ENCODE measurements at places on chromosomes 2 and 18.

GRCh38 chr2:25977768-25978167, 4.5 kb downstream of the KIF3C start:
- no peak for DNase-seq

DNA sequence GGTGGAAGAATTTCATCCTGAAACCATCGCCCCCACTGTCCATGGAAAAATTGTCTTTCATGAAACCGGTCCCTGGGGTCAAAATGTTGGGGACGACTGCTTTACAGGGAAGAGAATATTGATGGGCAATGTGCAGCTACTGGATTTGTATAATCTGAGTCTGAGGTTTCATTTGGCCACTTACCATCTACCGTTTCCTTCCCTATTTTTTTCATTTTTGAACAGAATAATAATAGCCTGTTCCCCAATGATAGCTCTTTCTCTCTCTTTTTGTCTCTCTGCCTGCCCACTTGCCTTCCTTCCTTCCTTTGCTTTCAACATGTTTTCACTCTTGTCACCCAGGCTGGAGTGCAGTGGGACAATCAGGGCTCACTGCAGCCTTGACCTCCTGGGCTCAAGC, 78.3 kb upstream of the TLK1 start:
- DNase-seq: no peak

GRCh38 chr2:169090133-169090820, 20.9 kb downstream of the DHRS9 start:
- DNase-seq: no peak

DNA sequence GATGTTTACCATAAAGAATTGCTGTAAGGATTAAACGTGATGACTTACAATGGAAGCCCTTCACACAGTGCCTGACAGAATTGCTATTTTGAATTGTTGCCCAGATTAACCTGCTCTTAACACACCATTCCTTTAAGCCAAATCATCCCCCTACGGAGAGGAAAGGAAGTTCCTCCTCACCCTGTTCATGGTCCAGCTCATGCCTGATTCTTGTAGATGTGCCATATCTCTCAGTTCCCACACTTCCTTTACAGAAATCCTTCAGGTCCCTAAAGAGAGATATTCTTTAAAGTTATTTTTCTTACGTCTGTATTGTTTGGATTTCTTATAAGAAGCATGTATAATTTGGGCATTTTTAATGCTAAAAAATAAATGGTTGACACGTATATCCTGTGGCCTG, 127.5 kb upstream of the DAPL1 start:
- no peak for DNase-seq

- DNase-seq: no peak
These were observed 80.8 kb downstream of the FMNL2 start for GRCh38 chr2:152415796-152416195.

DNA sequence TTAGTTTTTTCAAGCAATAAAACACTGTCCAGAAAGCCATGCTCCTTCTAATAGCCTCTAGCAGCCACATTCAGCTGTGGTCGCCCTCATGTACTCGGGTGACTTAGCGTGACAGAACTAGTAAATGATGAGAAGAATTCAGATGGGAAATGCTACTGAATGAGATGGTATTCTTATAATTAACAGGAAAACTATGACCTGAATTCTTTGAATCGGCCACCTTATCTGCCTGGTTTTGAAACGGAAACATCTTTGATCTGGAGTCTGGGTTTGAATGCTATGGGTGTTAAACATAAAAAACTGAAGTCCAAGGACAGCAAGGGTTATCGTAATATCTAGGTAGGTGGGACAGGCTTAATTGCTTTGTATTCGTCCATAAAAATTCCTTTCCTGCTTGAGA, 138.8 kb upstream of the DNMT3A start:
- no peak for DNase-seq

- no peak for DNase-seq
These were observed 10.0 kb upstream of the MTERF4 start for GRCh38 chr2:241112046-241112445.

DNA sequence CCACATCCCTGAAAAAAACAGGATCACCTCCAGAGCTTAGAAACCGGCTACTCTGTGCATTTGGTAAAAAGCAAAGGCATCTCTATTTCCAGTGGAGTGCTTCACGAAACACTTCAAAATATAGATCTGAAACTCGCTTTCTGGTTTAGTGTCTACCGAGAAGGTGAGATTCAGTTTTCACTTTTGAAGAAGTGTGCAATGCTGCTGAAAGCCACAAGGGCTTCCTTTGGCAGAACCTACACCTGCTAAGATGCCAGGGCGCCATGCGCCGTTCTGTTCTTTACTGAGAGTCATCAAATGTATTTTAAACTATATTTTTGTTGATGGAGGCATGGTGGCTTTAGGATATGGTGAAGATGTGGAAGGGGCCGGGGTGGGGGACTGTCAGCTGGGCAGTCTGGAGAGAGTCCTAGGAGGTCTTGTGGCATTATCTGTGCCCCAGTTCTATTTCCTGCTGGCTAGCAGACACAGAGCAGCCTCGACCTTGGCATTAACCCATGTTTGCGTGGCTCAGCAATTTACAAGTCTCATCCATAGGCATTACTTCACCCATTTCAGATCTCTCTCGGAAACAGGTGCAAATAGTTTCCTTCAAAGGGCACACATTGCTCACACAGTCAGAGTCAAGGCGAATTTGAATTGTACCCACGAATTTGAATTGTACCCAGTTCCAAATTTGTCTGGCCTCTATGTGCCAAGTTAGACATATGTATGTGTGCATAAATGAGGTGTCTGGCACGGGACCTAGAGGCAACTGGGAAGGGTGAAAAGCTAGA, 46.7 kb upstream of the KCNF1 start:
- DNase-seq: no peak

DNA sequence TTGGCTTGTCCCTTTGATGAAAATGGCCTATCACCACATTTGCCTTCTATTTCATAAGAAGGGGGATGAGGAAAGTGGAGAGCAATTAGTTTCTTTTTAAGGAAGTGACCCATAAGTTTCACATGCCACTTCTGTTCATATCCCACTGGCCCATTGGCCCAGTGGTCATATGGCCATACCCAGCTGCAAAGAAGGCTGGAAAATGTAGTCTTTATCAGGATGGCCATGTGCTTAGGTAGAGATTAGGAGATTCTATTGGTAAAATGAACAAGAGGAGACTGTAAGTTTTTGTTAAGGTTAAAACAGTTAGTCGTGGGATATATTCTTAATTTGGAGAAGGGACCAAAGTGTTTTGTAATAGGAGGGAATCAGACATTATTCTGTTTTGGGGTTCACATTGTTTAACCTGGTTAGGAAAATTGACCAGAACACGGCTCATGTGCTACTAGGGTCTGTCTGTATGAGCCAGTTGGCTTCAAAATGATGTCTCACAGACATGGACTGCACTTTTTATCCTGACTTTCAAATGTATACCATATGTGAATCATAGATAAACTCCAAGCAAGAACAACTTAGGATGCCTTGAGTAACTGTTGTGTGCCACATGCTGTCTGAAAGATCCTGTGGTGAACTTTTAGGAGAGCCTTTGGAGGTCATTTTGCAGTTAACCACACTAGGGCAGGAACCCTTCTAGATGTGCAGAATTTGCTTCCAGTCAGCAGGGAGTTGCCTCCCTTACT, 17.3 kb downstream of the PLCL1 start:
- DNase-seq: no peak

DNA sequence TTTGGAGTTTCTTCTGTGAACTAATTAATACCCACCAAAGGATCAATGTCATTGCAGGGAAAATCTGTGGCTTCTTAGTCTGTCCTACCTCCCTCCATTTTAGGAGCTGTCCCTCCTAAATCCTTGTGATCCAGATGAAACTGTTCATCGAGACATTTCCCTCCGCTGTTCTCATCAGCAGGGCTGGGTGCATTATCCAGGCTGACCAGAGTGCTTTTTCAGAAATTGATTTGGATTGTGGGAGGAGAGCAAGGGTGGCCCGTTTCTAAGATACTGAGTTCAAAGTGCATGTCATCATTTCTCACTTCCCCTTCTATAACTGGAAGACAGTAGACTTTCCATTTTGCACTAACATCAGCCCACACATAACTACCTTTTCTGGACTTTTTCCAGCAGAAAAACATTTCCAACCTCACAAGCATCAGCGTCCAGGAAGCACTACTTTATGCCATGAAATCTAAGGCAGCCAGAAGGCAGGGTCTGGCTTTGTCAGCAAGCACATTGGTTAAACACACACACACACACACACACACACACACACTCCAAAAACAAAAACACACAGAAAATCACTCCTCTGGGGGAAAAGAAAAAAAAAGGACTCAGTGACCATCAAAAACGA, 94.1 kb downstream of the ANKRD44 start:
- no peak for DNase-seq

- DNase-seq: no peak
These were observed 51.3 kb upstream of the RASGRP3 start for GRCh38 chr2:33425161-33425560.

DNA sequence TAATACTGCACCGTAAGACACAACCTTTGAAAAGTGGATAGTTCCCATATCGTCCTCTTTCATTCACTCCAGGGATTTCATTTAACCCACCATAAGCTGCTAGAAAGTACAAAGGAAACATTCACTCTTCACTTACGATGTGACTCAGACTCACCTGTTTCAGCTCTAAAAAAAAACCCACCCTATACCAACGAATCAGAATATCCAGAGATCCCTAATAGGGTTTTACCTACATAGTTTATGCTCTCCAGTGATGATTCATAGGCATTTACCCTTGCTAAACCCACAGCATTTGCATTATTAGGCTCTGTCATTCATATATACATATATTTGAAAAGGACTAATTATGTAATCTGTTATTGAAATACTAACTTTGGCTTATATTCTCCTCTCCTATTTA, 60.2 kb downstream of the PRPF40A start:
- no peak for DNase-seq

DNA sequence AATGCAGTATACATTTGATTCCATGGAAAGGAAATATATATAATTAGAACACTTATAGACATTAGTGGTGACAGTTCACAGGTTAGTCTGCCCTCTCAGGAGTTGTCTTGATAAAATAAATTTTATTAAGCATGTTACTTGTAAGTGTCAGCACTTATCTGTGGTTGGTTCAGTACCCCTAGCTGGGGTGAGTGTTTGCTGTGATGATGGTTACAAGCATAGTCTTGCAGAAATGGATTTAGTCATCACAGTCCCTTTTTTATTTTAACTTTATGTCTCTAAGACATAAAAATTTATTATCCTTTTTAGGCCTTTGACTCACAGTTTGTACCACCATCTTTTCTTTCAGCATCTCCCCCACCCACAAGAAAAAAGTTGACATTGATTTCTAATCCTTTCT, 52.1 kb downstream of the NCK2 start:
- DNase-seq: no peak

DNA sequence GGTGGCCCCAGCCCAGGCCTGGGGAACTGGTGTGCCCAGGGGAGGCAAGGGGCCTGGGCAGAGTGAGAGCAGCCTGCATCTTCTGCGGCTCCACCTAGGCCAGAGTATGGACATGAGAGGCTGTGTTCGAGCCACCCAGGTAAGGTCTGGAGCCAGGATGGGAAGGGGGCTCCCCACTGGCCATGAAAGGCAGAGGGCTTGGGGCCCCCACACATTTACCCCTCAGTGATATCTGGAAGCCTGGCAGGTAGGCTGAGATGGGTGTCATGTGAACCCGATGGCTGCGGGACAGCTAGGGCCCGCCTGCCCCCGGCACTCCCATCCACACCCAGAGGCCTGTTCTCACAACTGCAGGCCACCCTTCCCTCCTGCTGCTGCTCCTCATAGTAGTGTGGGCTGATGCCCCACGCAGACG, 13.2 kb downstream of the ADRA2B start:
- DNase-seq: no peak

GRCh38 chr2:200438251-200438650, 71.6 kb downstream of the KCTD18 start:
- DNase-seq: no peak

GRCh38 chr18:33469699-33470098, 29.2 kb upstream of the CCDC178 start:
- no peak for DNase-seq

DNA sequence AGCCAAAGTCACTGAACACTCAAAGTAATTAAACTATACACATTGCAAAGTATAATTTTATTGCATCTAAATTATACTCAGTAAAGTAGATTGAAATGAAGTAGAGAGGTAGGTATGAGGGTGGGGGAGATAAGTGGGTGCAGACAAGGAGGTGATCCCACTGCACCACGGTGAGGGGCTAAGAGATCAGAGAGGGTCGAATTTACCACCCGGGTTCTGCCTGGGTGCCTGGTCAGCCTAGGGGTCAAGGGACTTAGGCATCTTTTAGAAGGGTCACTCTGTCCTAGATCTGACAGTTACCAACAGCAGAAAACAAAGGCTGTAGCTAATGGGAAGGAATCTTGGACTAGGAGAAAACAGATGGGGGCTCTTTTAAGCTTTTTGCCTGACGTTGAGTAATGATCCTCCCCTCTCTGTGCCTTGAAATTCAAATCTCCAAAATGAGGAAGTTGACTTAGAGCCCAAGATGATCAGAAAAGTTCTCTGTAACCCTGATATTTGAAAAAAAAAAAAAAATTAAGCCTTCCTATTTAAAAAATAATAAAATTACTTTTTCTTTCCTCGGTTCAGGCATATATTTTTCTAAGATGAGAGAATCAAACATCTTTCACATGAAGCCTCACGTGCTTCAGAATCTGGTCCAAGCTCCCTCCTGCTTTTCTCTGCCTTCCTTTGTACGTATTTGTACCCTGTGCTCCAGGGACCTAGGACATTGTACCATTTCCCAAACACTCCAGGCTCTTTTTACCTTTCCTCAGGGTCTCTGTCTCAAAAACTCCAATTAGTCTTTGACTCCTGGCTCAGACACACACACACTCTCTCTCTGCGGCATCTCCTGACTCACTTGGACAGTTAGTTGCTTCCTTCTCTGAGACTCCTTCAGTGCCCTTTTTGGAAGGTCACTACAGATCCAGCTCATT, 353.9 kb downstream of the CYRIA start:
- no peak for DNase-seq

DNA sequence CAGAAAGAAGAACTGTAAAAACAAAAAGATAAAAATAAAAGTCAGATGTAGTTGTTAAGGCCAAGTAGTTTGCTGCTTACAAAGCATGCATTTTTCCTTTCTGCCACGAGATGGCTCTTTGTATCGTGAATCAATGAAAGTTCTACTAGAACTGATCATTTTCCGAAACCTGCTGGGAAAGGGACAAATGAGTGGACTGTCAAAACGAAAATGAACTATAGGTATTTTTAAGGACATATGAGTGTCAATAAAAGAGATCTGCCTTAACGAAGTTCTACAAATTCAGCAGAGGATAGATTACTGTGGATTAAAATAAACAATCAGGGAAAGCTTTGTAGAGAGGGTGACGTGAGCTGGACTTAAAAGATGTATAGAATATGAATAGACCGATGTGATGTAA, 15.0 kb upstream of the ELOA2 start:
- peak; percentile 26 for DNase-seq
